ENCODE measurements at places on chromosomes 2 and 18. TPM values are rescaled to one million over a fixed set of nuclear protein-coding genes. Genes with fewer than 3 reads are reported as not detected.

- DNase-seq: no peak
These were observed 96.0 kb upstream of the CDCA7 start for GRCh38 chr2:173258701-173259100.

The UGT1A3 gene
- not detected for total RNA-seq

The AMER3 gene
- total RNA-seq: not detected

- DNase-seq: no peak
These were observed 195.5 kb downstream of the ANAPC1 start for GRCh38 chr2:111688482-111688881.

- no peak for DNase-seq
These were observed 979.1 kb downstream of the LRP1B start for GRCh38 chr2:141151611-141152286.

The TEKT4 gene
- total RNA-seq: not detected

- no peak for DNase-seq
These were observed 42.6 kb downstream of the SESTD1 start for GRCh38 chr2:179222076-179222475.

- DNase-seq: no peak
These were observed 137.7 kb downstream of the TANC1 start for GRCh38 chr2:159106109-159106508.

GRCh38 chr18:56291294-56291693, 347.1 kb downstream of the TXNL1 start:
- DNase-seq: no peak

The AGAP1 gene
- 32.7 TPM for total RNA-seq

- no peak for DNase-seq
These were observed 5.5 kb downstream of the MSGN1 start for GRCh38 chr2:17821535-17822444.

The RNASEH1 gene
- 20.1 TPM for total RNA-seq
